ENCODE measurements at places on chromosomes 2 and 18.

GRCh38 chr2:222038067-222038802 lies 260.6 kb downstream of the PAX3 start:
- DNase-seq: no peak

GRCh38 chr2:102236132-102236531 lies 49.3 kb downstream of the IL1RL2 start:
- no peak for DNase-seq

- DNase-seq: no peak
Observed at GRCh38 chr2:190137561-190137960, 75.0 kb upstream of the MSTN start.

GRCh38 chr18:43627848-43628530 lies 350.7 kb upstream of the SYT4 start:
- DNase-seq: peak; percentile 83

DNA sequence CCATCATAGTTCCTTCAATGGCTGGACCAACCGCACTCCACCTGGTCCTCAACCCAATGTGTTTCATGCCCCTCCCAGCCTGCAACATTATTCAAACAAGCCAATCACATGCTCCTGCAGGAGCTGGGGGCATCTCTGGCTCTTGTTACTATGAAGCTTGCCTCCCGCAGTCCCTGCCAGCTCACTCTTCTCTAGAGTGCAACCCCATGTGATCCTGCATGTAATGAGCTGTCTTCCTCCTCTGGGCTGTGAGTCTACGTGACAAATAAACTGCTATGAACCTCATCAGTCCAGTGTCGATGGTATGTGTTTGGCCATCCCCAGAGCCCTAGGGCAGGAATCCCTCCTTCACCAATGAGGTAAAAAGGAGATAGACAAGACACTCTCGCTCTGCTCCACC lies 15.8 kb upstream of the BOD1L2 start:
- DNase-seq: no peak

DNA sequence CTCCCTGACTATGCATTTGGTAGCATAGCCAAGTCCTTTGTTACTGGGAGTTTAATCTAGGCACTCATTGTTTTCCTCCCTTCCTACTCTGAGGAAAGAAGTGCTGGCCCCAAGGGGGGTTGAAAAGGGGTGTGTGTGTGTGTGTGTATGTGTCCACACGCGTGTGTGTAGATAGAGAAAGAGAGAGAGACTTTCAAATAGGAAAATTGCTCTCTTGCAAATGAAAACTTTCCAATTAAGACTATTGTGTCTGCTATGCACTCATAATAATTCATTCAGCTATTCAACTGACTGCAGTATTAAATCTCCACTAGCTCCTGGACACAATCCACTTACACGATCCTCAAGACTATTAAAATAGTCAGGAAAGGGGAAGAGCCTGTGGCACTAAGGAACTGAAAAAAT lies 92.9 kb upstream of the CSRNP3 start:
- peak; percentile 22 for DNase-seq

- no peak for DNase-seq
Observed at GRCh38 chr2:231514951-231515297, 15.3 kb downstream of the NMUR1 start.

DNA sequence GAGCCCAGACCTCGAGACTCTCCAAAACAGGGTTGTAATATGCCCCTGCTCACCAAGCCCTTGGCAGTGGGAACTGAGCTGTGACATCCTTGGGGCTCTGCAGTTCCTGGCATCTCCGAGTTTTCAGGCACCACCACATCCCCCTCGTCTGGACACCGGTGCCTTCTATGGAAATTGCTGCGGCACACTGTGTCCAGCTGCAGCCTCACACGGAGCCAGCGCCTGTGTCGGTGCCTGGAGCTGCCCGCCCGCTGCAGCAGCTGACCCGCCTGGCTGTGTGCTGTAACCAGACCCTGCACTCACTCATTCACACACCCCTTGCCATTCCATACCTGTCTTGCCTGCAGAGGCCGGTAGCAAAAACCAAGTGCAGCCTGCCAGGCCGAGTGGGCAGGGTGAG lies 11.8 kb downstream of the IWS1 start:
- no peak for DNase-seq

GRCh38 chr2:25521126-25521525 lies 152.3 kb downstream of the DTNB start:
- no peak for DNase-seq

DNA sequence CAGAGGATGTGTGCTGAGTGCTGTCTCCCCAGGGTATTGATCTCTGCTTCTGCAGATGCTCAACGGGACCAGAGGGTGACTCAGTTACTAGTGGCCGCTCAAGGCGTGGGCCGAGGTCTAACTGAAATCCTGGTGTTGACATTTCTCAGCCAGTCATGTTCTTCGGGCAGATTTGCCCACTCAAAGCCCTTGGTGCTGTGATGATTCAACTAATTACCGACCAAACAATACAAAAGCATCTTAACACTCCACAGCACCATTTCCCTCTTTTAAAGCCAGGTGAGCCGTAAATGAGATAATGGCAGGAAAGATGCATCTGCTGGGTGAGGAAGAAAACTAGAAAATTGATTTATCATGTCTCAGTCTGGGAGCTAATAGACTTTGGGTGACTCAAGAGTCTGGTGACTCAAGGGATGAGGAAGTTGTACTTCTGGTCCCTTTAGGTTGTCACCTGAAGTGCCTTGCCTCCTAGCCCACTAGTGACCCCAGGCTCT lies 32.7 kb upstream of the PRLH start:
- DNase-seq: peak; percentile 93

- no peak for DNase-seq
Observed at GRCh38 chr2:206840999-206841398, 75.6 kb downstream of the FASTKD2 start.

- no peak for DNase-seq
Observed at GRCh38 chr2:195648787-195649186, 8.2 kb upstream of the SLC39A10 start.

DNA sequence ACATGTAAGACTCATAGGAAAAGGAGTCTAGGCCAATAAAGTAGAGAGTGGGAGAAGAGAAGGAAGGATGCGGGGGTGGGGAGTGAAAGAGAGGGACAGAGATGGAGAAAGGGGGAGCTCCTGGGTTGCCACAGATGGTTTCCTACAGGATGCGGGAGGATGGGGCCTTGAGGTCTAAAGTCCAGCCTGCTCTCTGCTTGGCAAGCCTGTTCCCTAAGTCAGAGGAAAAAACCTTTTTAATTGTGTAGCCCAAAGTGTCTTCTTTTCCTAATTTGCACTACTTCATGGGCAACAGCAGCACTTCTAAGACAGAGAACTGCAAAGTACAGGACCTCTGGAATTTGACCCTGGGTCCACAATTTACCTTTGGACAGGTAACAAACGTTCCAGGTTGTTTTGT lies 1.4 kb upstream of the FAM110C start:
- DNase-seq: no peak

DNA sequence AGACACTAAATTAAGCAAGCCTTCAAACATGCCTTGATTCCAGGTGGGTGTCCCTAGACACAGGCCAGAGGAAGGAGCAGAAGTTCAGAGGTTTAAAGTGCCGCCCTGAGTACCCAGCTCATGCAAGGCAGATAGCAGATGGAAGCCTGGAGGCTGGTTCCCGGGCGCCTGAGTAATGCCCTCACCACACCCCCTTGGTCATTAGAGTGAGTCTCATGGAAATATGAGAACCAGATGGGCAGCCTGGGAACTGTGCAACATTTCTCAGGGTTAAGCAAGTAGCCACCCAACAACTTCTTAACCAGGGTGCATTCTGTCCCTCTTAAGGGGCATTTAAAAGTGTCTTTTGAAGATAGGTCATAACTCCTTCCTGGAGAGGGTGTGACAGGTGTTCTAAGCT lies 44.1 kb downstream of the TGFA start:
- no peak for DNase-seq

DNA sequence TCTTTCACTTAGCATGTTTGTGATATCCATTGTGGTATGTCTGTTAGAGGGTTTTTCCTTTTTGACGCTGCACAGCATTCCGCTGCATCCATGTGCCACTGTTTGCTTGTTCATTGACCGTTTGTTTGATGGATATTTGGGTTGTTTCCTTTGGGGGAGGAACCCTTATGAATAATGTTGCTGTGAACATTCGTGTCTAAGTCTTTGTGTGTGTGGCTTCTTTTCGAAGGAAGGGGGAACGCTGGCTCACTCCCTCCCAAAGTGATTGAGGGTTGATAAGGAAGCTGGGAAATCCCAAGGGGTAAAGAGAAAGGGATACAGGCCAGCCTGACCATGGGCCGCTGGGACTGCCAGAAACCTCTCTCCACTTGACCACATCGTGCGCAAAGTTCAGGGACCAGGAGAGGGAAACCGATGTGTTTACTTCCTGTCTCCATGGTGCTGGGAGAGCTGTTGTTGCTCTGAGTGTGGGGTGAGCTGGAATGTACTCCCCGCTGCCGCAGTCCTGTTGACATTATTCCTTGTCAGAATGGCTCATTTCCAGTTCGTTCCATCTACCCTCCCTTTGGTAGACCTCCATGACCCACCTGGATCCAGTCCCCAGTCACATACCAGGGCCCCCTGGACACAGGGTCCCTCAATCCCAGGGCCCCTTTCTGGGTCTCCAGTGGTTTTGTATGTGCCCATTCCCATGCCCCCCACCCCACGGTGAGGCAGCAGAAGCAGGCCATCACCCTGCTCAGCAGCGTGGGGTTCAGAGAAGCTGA lies 39.6 kb downstream of the HS1BP3 start:
- DNase-seq: peak; percentile 67

Measured in DMS153 (cell line).